ENCODE measurements at places on chromosomes 12 and 14. TPM values are rescaled to one million over a fixed set of nuclear protein-coding genes. Genes with fewer than 3 reads are reported as not detected.

Gene SLC6A15
- 19.4 TPM for total RNA-seq

Gene TMEM106C
- total RNA-seq: 45.4 TPM

Gene NANOG
- total RNA-seq: 0.52 TPM

Gene TAS2R10
- 0.16 TPM for total RNA-seq

Gene PLBD2
- 14.1 TPM for total RNA-seq

Gene GPR162
- total RNA-seq: 0.76 TPM

Gene TNS2
- total RNA-seq: 10.6 TPM

Gene VRTN
- not detected for total RNA-seq

Gene ANKRD33
- not detected for total RNA-seq

Gene ZNF605
- total RNA-seq: 5.3 TPM

Gene TPPP2
- total RNA-seq: not detected

Gene CLEC9A
- not detected for total RNA-seq

GRCh38 chr12:115378291-115378690 lies 694.3 kb upstream of the TBX3 start:
- ATAC-seq: no peak

DNA sequence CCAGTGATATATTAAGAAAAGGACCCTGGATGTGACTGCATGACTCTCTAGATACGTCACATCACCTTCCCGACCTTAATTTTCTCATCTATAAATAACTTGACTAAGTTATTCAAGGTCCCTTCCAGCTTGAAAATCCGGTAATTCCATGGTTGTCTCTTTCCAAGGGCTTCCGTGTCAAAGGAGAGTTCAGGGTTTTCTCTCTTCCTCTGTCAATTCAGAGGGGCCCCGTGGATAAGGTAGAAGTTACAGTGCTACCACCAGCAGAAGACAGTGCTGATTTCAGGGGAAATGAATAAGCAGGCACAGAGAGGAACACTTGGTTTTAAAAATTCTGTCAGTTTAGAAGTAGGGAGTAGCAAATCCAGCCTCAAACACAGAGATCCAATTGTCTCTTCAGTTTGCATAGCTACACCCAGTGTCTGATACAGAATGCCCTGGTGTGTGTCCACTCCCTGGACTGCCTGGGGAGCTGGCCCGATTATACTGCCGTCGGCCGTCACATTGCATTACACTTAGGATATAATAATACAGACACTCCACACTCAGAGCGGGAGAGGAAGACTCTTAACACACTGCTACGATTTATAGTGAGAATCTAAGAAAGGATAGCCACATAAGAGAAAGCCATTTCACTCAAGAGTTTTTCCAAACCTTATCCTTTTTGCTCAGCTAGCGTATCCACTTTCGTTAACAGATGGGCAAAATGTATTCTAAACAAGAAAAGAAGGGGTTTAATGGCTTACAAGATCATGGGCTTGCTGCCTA lies 54.7 kb upstream of the GTF2A1 start:
- ATAC-seq: no peak

GRCh38 chr12:2551412-2551900 lies 243.3 kb upstream of the FKBP4 start:
- no peak for ATAC-seq

DNA sequence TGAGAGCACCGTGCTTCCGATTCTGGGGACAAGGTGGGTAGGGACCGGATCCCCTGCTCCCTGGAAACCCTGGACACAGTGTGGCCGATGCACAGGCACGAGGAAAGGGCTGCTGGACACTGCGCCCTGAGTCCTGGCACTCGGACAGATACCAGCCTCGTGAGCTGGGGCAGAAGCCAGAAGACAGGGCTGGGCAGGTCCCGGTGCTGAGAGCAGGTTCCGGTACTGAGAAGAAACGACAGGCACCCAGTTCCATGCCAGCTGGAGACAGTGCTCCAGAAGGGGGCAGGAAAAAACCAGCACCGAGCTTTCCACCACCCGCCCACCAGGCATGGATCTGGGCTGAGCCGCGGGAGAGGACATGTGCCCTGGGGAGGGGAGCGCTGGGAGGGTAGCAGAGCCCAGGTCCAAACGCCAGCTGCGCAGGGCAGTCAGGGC lies 6.5 kb downstream of the XRCC3 start:
- ATAC-seq: no peak

- no peak for ATAC-seq
Measured at GRCh38 chr14:105247026-105247425, 1.3 kb upstream of the BTBD6 start.

- ATAC-seq: no peak
Measured at GRCh38 chr14:103144085-103144484, 20.8 kb downstream of the TNFAIP2 start.

- no peak for ATAC-seq
Measured at GRCh38 chr12:124487066-124487833, 80.2 kb downstream of the NCOR2 start.

DNA sequence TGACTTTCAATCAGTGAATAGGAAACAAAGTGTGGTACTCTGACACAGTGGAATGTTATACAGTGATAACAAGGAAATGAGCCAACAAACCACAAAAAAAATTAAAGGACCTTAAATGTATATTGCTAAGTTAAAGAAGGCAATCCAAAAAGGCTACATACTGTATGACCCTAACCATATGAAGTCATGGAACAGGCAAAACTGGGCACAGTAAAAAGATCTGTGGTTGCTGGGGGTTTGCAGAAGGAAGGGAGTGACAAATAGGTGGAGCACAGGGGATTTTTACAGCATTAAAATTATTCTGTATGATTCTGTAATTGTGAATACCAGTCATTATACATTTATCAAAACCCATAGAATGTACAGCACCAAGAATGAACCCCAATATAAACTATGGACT lies 112.6 kb downstream of the KCNC2 start:
- ATAC-seq: no peak

GRCh38 chr14:93047661-93048060 lies 68.1 kb downstream of the ITPK1 start:
- no peak for ATAC-seq

DNA sequence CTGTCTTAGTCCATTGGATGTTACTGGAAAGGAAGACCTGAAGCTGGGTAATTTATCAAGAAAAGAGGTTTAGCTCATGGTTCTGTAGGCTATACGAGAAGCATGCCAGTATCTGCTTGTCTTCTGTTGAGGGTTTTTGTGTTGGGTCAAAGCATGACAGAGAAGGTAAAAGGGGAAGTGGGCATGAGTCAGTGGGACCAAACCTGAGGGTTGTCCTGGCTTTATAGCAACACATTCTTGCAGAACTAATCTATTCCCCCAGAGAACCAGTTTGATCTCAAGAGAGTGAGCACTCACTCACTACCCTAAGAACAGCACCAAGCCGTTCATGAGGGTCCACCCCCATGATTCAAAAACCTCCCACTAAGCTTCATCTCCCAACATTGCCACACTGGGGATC lies 19.0 kb upstream of the KRAS start:
- ATAC-seq: no peak

DNA sequence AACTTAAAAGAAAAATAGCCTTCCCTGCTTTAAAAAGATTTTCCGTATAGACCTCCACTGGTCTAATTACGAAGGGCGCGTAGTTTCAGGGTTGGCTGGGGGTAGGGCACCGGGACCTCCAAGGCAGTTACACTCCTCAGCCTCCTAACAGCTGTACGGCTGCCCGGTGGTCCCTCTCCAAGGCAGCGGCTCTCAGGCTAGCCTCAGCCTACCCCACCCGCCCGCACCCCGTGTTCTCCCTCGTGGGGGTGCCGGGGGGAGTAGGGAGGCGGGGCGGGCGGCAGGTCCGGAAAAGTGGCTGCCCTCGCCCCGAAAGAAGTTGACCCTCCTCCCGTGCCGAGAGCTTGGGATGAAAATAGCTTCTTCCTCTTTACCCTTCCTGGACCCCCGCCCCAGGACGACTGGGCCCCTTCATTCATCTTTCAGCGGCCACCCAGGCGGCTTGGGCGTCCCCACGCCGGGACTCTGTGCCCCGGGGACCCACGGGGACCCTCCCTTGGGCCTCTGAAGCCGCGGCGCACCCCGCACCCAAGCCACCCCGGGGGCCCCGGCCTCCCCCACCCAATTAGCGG lies 991 bp upstream of the RCOR1 start:
- peak; percentile 1 for ATAC-seq

- no peak for ATAC-seq
Measured at GRCh38 chr12:122489038-122489437, 11.7 kb downstream of the ZCCHC8 start.

DNA sequence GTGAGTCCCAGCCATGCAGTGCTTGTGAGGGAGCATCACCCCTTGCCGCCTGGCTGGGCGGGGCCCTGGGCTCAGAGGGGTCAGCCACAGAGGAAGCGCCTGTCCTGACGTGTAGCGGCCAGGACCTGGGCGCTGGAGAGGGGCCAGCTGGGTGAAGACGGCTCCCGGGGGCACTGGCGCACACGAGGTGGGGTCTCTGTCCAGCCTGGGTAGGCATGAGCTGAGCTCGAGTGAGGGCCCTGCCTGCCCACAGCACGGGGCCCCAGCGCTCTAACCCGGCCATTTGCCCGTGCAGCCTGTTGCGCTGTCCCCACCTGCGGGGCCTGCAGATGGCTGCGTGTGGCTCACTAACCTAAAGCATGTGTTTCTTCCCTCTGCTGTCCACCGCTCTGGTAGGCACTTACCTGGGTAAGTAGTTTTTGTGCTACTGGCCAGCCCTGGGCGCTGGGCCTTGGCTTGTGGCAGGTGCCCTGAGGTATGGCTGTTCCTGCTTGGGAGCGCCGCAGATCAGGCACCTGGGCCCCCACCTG lies 6.6 kb upstream of the CRIP2 start:
- no peak for ATAC-seq

- ATAC-seq: no peak
Measured at GRCh38 chr12:16564675-16565074, 41.3 kb downstream of the LMO3 start.

GRCh38 chr12:68100241-68100640 lies 59.3 kb downstream of the IFNG start:
- peak; percentile 89 for ATAC-seq

DNA sequence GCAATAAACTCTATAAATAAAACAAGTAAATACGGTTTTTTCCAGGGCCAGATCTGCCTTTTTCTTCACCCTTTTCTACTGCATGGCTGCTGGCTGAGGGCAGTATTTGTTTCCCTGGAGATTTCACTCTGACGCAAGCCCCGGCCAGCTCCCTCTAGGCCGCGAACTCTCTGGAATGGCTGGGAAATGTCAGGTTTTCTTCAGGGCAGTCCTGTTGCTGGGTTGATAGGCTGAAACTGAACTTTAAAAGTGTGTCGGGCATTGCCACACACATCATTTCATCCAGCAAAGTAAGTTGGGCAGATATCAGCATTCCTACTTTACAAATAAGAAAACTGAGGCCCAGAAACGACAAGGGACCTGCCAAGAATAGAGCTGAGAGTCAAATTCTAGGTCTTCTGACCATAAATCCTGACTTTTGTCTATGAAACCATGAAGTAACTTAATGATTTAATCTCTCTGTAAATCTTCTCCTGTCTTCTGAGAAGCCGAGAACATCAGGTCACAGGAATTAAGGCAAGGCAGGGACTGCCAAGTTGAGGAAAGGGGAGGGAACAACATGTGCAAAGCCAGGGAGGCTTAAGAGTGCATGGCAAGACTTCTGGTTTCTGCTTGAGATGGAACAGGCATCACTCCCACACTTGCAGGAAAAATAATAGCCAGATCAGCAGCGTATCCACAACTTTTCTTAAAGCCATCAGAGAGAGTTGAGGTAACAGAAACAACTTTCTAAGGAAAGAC lies 205.0 kb upstream of the CCDC196 start:
- no peak for ATAC-seq

- no peak for ATAC-seq
Measured at GRCh38 chr12:55253281-55253680, 8.9 kb downstream of the OR6C74 start.

GRCh38 chr12:5685935-5686334 lies 254.0 kb downstream of the NTF3 start:
- no peak for ATAC-seq

GRCh38 chr12:96258104-96258961 lies 64.2 kb downstream of the ELK3 start:
- ATAC-seq: no peak

All from esophagus mucosa (tissue), 1 donor.